MV-4-11 (cell line): ENCODE measurements at places on chromosomes 1 and 21.

- DNase-seq, result no peak
These were observed 90.5 kb downstream of the NMNAT2 start for GRCh38 chr1:183327434-183328290.

GRCh38 chr21:37528150-37528937 is 161.8 kb downstream of the DYRK1A start:
- DNase-seq, result no peak

DNA sequence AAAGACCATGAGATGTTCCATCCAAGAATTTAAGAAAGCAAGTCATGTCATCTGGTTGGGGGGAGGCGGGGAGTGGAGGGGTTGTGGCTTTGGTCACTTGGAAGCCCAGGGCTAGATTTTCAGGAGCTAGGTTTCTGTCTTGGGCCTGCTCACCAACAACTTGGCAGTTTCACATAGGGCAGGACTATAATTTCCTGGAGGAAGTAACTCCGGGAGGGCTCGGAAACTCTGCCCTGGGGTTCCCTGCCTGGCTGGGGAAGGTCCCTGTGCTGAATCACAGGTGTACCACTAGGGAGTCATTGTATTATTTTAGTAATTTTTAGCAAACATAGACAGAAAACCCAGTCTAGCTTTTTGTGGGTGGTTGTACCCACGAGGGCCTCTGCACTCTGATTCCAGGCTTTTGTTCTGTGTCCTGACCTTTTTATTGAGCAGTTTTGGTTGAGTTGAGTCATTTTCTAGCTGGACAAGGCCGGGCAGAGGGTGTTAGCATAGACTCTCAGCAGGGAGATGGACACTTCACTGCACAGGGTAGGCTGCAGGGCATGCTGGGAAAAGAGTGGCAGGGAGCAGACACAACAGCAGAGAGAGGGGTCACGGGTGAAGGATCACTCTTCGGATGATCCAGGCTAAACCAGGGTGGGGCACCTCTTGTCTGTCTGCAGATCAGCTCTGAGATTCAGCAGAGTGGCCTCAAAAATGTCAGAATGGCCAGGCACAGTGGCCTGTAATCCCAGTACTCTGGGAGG is 144.7 kb downstream of the GRIK3 start:
- no peak for DNase-seq

- DNase-seq, result no peak
These were observed 333.6 kb upstream of the CAMK1G start for GRCh38 chr1:209249785-209250440.

DNA sequence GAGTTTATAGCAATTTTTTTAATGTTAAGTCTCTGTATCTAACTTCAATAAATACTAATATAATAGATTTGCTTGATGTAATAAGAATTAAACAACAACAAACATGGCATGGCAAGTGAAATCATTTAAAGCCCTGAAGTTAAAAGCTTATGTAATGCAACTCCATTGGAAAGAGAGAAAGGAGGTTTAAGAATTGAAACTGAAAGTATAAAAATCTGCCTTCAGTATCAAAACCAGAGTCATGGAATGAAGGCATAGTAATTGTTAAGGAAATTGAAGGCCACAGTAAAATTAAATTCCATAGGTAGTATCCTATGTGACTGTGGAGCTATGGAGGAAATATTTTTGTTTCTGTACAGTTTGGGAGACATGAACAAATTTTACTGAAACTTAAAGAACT is 55.1 kb downstream of the PRDX6 start:
- DNase-seq, result no peak

DNA sequence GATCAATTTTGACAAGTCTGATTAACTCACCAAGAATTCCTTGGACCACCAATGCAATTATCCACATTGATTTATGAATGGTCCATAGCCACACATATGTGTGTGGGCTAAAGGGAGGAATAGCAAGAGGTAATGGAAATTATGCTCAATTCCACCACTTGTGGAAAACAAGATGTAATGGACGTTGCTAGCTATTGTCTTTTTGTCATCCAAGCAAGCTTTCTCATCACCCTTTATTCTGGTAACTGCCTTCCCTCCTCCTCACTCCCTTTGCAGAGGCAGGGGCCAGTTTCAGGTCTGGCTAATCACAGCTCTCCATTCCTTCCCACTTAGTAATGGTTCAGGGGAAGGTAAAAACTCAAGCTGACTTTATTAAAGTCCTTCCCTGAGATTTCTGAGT is 24.7 kb upstream of the RAB3GAP2 start:
- DNase-seq, result no peak

- peak; percentile 80 for DNase-seq
These were observed 41.1 kb downstream of the TNFSF18 start for GRCh38 chr1:173009597-173009996.

DNA sequence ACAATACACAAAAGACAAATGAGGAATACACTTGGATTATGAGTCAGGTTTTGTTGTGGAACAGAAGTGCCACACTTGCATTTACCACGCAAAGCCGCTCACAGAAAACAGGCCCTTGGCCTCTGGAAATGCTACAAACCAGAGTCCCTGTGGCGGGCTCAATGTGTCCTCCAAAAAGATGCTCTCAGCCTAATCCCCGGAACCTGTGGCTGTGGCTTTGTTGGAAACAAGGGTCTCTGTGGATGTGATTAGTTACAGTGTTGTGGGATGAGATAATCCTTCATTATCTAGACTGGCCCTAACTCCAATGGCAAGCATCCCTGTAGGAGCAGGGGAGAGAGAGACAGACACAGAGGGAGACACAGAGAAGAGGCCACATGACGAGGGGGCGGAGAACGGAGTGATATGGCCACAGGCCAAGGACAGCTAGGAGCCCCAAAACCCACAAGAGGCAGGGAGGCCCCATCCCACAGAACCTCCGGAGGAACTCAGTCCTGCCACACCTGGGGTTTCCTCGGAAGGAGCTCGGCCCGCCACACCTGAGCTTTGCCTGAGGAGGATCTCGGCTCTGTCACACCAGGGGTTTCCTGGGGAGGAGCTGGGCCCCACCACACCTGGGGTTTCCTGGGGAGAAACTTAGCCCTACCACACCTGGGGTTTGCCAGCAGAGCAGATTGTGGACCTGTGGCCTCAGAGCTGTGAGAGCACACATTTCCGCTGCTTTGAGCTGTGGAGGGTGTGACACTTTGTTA is 55.4 kb downstream of the NPHP4 start:
- DNase-seq, result no peak

GRCh38 chr1:109547463-109548320 is 723 bp upstream of the GNAI3 start:
- DNase-seq, result no peak

DNA sequence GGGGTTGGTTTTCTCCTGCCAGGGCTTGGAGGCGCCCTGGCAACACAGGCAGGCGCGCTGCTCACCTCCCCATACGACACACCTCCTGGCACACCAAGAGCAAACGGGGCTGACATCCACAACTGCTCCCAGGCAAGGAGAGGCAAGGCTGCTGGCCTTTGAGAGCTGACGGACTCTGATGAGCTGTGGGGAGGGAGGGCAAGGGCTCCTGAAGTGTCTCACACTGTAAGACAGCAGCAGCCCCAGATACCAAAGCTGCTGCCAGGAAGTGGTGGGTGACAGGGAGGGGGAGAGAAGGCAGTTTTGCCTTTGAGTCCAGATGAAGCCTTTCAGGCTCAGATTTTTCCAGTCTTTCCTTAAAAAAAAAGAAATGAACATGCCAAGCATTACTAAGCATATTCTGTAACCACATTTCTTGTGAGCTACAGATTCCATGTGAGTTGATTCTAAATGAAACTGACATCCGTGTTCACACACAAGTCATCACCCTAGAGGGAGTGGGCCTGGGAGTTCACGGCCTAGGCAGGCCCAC is 24.3 kb downstream of the PGBD5 start:
- no peak for DNase-seq
